CD4-positive, alpha-beta T cell treated with Interleukin-6 for 4 hours (primary cell): ENCODE measurements at places on chromosomes 7 and 10.

GRCh38 chr10:122525788-122526187 is 34.8 kb upstream of the DMBT1 start:
- DNase-seq: peak; percentile 27

- DNase-seq: no peak
Observed at GRCh38 chr7:42348071-42348470, 111.1 kb upstream of the GLI3 start.

DNA sequence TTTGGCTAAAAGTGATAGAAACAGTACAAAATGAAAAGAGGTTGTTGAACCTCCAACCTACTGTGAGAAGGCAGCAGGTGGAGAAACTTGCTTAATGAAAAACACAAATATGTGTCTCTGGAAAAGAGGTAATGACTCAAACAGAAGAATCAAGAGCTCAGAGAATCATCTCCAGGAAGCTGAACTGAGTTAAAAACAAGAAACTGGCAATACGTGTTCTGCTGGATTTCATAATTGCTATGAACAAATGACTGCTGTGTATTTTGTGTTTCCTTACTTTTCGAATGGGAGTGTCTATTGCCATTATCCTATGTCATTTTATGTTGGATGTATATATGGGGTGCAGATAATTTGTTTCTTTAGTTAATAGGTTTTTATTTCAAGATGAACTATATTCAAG is 401.1 kb downstream of the DGKB start:
- DNase-seq: no peak

- no peak for DNase-seq
Observed at GRCh38 chr10:28105561-28105960, 106.7 kb upstream of the ODAD2 start.

GRCh38 chr7:106057962-106058927 is 53.9 kb downstream of the SYPL1 start:
- peak; percentile 18 for DNase-seq

GRCh38 chr7:111855161-111855841 is 293.0 kb upstream of the IMMP2L start:
- no peak for DNase-seq
